ENCODE measurements at places on chromosomes 6 and 20. TPM values are rescaled to one million over a fixed set of nuclear protein-coding genes. Genes with fewer than 3 reads are reported as not detected.
A peak's percentile ranks its signal among the peaks of the same experiment; 100 is the strongest.

- DNase-seq = peak; percentile 43
- H3K4me1 ChIP-seq = no peaks in the 10 kb centered on the region
- no peak overlapping the region for H3K27ac ChIP-seq
- no peak overlapping the region for H3K4me3 ChIP-seq
- H3K36me3 ChIP-seq = no peaks in the 10 kb centered on the region
These were observed 44.0 kb upstream of the ZBTB24 start for GRCh38 chr6:109526905-109527628.

- DNase-seq = peak; percentile 12
- no peaks in the 10 kb centered on the region for H3K36me3 ChIP-seq
- no peaks in the 10 kb centered on the region for H3K4me1 ChIP-seq
- H3K27ac ChIP-seq = no peak overlapping the region
These were observed 101.6 kb downstream of the TAF4 start for GRCh38 chr20:61963885-61964674.

The NRSN1 gene
- total RNA-seq = 4.2 TPM

GRCh38 chr6:119672725-119673124 lies 323.2 kb upstream of the MAN1A1 start:
- H3K4me1 ChIP-seq = no peaks in the 10 kb centered on the region
- DNase-seq = no peak
- no peak overlapping the region for H3K4me3 ChIP-seq
- H3K36me3 ChIP-seq = no peaks in the 10 kb centered on the region

DNA sequence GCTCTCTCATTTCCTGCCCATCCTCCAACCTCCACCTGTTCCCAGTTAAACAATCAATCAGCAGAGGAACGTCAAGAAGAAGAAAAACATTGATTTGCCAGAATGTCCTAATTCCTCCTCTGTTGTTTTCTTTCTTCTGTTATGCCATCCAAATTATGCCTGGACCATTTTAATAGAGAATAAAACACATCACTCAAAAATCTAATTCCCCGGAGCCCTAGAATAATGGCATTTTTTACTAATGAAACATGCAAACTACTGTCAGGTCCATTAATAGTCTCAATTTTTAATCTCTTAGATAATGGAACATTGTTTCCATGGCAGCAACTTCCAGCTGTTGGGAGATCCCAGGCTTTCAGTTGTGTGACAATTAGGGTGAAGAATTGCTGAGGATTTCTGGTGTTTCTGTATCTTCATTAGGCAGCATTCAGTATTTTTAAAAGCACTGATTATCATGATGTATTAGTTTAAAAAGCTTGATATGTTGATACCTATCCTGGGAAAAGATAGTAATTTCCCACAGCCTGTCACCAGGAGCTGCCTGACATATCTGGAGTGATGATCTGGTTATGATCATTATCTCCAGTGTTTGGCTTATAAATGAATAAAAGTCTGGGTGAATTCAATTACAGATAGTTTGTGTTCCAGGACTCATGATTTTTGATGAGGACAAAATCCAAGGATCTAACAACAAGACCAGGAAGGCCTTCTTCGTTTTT lies 209.8 kb downstream of the TPBG start:
- H3K27ac ChIP-seq = no peak overlapping the region
- no peaks in the 10 kb centered on the region for H3K27me3 ChIP-seq
- H3K4me1 ChIP-seq = no peaks in the 10 kb centered on the region
- no peaks in the 10 kb centered on the region for H3K36me3 ChIP-seq
- no peak overlapping the region for H3K4me3 ChIP-seq
- no peak for DNase-seq

The HLA-DQB2 gene
- 19.1 TPM for total RNA-seq

The DUSP22 gene
- 16.7 TPM for total RNA-seq

DNA sequence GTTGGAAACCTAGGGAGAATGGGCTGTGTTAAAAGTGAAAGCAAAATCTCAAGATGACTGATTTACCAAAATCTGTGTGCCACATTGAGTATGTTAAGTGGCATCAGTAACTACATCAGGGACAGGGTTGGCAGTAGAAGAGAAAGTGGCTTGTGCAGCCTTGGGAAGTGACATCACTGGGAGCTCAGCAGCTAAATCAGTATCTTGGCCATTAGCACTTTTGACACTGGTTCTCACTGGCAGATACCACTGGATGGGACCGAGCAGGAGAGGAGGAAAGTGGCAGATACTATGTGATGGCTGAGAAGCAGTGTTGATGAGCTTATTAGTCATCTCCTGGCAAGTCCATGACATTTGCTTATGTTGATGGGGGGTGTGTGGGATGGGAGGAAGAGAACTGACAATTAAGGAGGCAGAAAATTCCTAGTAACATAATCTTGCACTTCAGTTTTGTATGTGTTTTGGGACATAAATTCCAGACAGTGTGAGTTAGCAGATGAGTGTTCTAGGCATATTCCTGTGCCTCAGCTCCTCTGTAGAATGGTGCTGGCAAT lies 322.2 kb downstream of the SOX4 start:
- no peaks in the 10 kb centered on the region for H3K4me1 ChIP-seq
- no peaks in the 10 kb centered on the region for H3K27me3 ChIP-seq
- no peak for DNase-seq
- H3K4me3 ChIP-seq = no peak overlapping the region
